ENCODE measurements at places on chromosomes 2 and 18.

- peak; percentile 14 for DNase-seq
Measured at GRCh38 chr2:213455316-213456008, 171.2 kb downstream of the SPAG16 start.

- no peak for DNase-seq
Measured at GRCh38 chr18:36501100-36501499, 203.6 kb downstream of the FHOD3 start.

DNA sequence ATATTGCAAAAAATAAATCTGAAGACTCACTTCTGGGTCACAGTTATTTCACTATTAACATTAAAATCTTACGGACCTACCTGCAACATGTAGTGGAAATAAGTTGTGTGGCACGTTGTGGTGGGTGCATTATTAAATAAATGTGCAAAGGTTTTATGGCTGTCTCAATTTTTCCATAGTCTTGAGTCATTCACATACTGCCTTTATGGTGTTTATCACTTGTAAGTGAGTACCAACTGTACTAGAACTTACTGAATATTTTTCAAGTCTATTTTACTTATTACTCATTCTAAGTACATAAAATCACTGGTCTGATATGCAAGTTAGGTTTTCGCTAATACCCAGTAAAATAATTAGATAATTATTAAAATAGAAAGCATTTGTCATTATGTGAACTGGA lies 47.6 kb upstream of the SLC30A6 start:
- no peak for DNase-seq

GRCh38 chr2:171919453-171919852 lies 2.8 kb upstream of the HAT1 start:
- DNase-seq = no peak

- no peak for DNase-seq
Measured at GRCh38 chr2:238502956-238503791, 76.4 kb downstream of the ASB1 start.

DNA sequence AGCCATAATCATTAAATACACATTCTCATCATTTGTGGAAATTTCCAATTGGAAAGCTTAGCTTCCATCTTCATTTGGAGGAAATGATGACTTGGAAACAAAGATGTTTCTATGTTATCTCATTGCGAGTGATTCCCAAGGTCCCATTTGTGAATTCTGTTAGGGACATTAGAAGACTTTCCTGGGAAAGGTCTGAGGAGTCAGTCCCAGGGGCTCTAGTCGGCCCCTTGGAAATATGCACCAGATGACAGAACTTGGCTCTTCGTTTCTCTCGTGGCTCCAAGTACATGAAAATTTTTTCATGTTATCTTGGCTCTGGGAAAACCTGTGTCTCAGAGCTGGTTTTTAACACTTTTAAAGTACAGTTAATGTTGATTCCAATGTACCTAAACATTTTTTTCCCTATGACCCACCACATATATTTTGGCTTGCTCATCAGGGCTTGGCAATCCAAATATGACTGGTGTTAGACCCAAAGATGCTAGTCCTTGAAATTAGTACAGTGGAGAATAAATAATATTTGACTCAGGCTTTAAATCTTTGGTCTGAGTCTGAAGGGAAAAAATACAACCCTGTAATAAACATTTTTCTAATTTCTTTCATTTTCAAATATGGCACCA lies 15.4 kb upstream of the CAVIN2 start:
- DNase-seq = no peak

GRCh38 chr2:213034585-213034984 lies 116.8 kb downstream of the IKZF2 start:
- DNase-seq = no peak

DNA sequence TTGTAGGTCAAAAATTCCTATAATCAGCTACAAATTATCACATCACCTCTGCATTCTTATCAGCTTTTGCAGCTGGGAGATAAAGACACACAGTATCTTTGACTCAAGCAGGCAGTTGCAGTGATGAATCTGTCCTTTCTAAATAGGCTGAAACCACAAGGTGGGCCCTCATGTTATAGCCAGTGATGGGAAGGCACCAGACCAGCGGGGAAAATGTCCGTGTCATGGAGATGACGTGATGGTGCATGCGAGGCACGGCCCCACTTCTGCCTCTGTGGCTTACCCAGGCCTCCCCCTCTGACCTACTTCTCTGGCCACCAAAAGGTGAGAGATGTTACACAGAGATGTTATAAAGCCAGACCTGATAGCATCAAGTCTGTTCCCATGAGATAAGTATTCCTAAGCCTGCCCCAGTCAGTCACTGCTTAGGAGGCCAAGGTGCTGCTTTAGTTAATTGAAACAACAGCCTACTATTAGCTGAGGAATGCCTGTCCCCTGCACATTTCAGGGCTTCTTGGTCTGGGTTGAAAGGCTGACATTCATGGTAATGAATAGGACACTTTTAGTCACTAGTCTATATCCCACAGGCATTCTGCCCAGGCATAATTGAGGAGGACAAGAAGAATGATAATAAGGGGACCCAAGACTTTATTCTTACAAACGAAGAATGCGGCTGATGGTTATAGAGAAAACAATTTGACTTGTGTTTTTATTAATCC lies 327.9 kb downstream of the LPIN1 start:
- DNase-seq = no peak

- no peak for DNase-seq
Measured at GRCh38 chr2:130831356-130831755, 5.4 kb upstream of the ARHGEF4 start.

- peak; percentile 71 for DNase-seq
Measured at GRCh38 chr2:238239543-238239862, 335 bp downstream of the HES6 start.

GRCh38 chr2:236659758-236660150 lies 90.1 kb downstream of the ACKR3 start:
- DNase-seq = no peak

DNA sequence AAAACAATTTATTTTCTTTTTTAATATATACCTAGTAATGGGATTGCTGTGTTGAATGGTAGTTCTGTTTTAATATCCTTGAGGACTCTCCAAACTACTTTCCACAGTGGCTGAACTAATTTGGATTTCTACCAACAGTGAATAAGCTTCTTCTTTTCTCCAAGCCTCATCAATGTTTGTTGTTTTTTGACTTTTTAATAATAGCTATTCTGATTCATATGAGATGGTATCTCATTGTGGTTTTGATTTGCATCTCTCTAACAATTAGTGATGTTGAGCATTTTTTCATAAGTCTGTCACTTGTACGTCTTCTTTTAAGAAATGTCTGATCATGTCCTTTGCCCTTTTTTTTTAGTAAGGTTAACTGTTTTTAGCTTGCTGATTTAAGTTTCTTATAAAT lies 863.3 kb downstream of the CNTNAP5 start:
- DNase-seq = no peak

- no peak for DNase-seq
Measured at GRCh38 chr2:40367032-40367431, 84.9 kb downstream of the SLC8A1 start.

DNA sequence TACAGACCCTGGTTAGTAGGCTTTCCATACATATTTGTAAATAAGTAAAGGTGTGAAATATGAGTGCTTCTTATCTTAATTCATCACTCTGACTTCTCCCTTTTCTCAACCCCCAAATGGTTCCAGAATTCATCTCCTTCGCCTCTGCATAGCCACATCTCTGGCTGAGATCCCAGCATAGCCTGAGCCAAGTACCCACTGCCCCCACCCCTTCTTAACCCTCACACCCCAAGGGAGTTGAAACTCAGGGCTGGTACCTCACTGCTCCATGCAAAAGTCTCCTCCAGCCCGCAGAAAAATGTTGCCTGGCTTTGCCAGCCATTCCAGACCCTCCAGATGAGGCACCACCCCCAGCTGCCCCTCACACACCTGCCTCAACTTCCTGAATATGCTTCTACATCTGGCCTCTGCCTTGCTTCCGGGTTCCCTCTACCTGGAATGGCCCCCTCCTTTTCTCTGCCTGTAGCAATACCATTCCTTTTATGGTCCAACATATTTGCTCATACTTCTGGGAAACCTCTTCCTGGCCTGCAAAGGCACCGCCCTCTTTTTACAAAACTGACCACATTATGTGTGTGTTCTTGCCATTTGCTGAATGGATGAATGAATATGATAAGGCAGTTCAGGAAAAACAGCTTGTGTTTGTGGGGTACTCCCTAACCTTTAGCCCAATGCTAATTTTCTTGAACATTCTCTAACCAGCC lies 112.8 kb downstream of the CELF4 start:
- no peak for DNase-seq

GRCh38 chr18:22066083-22066485 lies 103.3 kb upstream of the GATA6 start:
- no peak for DNase-seq

- DNase-seq = no peak
Measured at GRCh38 chr2:234047361-234047760, 3.1 kb upstream of the SPP2 start.

DNA sequence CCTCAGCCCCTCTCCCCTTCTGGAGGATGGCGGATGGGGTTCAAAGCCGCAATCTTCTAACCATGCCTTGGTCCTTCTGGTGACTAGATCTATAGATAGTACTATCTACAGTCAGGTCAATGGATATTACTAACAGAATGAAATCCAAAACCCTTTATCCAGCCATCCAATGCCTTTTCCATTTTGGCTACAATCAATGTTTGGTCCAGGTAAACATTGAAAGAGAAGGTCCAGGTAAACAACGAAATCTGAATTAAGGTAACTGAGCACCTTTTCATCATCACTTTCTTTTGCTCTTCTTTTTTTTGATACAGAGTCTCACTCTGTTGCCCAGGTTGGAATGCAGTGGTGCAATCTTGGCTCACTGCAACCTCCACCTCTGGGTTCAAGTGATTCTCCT lies 9.7 kb downstream of the PPP4R3B start:
- no peak for DNase-seq

GRCh38 chr2:127277028-127277427 lies 16.9 kb downstream of the ERCC3 start:
- no peak for DNase-seq

- peak; percentile 6 for DNase-seq
Measured at GRCh38 chr2:48356701-48357325, 173.1 kb upstream of the STON1 start.

DNA sequence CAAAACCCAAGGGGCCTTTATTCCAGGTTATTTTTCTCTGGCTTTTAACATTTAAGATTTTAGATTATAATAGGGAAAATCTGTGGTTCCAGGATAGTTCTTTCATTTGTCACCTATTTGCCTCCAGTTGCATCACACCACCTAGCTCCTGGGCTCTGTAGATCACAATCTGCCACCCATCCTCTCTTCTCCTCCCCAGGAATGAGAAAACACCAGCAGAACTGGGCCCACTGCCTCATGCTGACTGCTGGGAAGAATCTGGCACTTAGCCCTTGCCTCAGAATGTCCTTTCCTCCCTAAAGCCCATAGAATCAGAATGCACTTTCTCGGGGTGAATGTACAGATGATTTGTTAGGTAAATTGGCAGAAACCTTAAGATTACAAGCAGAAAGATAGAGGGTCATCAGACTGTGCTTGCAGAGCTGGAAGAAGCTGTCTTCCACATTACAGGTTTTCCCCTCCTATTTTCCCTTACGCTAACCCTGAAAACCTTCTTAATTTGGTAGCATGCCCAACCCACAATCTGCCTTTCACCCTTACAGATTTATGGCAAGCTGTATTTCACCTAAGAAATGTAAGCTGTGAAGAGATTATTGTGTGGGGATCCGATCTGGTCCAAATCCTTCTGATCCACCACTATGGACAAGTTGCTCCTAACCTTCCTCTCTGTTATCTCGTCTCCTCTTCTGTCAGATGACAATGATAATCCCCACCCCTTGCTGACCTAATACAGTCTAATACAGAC lies 72.6 kb downstream of the LRRC30 start:
- no peak for DNase-seq

DNA sequence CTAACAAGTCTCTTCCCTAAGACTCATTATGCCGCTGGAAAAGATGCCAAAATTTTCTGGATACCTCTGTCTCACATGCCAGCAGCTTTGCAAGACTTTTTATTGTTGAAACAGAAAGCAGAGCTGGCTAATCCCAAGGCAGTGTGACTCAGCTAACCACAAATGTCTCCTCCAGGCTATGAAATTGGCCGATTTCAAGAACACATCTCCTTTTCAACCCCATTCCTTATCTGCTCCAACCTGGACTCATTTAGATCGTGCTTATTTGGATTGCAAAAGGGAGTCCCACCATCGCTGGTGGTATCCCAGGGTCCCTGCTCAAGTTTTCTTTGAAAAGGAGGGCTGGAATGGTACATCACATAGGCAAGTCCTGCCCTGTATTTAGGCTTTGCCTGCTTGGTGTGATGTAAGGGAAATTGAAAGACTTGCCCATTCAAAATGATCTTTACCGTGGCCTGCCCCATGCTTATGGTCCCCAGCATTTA lies 26.3 kb downstream of the DHRS9 start:
- DNase-seq = no peak

DNA sequence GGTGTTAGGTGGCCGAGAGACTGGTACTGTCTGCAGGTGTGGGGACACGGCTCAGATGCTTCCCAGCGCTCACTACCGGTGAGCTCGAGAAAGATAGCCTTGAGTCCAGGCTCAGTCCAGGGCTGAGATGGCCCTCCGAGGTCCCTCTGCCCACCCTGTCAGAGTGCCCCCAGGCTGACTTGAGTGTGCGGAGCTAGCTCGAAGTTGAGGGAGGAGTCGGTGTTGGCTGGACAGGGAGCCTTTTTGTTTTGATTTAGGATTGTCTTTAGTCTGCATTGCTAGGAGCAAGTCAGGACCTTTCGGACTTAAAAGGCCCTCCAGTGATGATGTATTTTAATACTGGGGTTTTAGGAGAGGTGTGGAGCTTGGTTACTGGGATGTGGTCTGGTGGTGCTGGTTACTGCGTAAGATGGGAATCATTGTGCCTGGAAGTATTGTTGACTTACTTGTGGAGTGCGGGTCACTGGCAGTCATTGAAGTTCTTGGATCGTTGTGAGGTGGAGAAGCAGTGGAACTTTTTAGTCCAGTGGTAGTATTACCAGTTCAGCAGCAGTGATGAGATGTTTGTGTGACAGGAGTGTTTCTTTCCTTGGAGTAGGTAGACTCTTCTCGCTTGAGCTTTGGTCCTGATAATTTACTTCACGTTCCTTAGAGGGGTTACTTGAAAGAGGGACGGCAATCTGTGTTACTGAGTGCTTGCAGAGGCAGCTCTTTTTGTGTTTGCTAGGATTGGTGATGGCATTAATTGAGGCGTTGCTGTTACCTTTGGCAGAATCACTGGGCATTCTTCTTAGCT lies 633 bp downstream of the KIAA1328 start:
- no peak for DNase-seq

- DNase-seq = no peak
Measured at GRCh38 chr2:177625744-177626650, 233.4 kb downstream of the AGPS start.

DNA sequence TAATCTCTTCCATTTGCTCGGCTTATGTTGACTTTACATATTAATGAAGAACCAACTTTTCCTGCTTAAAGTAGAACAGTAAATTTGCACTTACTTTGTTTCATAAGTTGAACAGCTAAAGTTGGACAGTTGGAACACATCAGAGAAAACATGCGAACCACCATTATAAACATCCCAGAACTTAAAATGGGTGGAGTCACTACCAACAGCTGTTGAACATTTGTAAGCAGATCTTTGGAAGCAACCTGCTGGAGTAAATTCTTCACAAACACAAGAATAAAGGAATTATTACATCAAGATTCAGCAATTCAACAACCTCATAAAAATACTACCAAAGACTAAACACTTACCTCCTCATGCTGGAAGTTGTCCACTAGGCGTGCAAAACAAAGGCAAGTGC lies 96.4 kb upstream of the DNER start:
- DNase-seq = no peak

- no peak for DNase-seq
Measured at GRCh38 chr2:53519918-53520841, 247.4 kb upstream of the CHAC2 start.

Measured in BE2C (cell line).